CD4-positive, alpha-beta T cell treated with Interleukin-21 for 1 hour (primary cell): ENCODE measurements at places on chromosomes 11 and 22.

GRCh38 chr11:128931668-128932067 lies 11.0 kb downstream of the TP53AIP1 start:
- no peak for DNase-seq

- DNase-seq, result peak; percentile 60
Observed at GRCh38 chr22:40024201-40025061, 29.7 kb downstream of the FAM83F start.

DNA sequence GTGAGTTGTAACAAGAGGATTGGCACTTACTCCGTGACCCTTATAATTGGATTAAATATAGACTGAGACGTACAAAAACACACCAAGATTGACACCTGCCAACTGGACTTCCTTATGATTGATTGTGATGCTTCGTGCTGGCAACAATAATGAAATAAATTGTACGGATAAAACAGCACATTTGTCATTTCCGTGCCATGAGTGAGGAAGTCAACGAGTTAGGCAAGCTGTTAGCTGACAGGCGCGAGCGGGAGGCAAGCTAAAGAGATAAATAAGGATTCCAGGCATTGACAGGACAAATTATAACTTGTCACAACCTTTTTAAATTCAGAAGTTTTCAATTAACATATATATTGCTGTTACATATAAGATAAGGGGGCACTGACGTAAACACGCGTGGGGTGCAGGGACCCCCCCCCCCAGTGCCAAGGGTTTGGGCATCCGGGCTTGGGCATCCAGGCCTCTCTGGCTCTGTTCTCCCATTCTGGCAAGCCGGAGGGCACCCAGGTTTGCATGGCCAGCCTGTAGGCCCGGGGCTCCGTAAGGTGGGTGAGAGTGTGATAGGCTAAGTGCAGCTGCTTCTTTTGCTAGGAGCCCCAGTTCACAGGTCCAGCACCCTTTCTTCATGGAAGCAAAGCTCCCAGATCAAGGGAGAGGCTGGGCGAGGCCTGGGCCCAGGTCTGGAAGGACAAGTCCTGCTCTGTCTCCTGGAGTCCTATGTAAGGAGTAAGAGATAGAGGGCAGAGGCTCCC lies 11.2 kb upstream of the PAX6 start:
- DNase-seq, result no peak

GRCh38 chr11:103536335-103536722 lies 427.1 kb downstream of the DYNC2H1 start:
- DNase-seq, result no peak

- DNase-seq, result no peak
Observed at GRCh38 chr11:44548032-44548695, 17.3 kb upstream of the CD82 start.

GRCh38 chr11:113147249-113147648 lies 167.1 kb upstream of the TTC12 start:
- no peak for DNase-seq

- no peak for DNase-seq
Observed at GRCh38 chr11:105609832-105610781, at the start of gene GRIA4. Gene GRIA4 (plus strand): TSS chr11:105610073. CDS start chr11:105610998, 925 bp downstream.
